Tibial artery (tissue), 4 donors: ENCODE measurements at places on chromosomes 1 and 21.

- DNase-seq = no peak
Observed at GRCh38 chr1:183693521-183693920, 40.4 kb upstream of the APOBEC4 start.

DNA sequence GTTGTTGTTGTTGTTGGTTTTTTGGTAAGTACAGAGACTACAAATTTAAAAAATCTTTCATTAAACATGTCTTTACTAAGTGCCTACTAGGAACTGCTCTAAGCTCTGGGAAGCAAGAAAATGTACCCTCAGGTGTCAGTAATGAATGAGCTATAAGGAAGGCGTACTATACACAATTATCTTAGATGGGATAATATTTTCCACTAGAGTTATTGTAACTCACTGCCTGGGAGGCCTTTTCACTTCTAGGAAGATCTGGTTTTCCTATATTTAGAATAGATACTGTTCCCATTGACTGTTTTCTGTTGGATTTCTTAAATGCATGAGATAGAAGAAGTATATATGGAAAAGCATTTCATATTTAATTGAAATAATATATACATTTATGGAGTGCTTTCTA, 19.6 kb downstream of the CLIC4 start:
- DNase-seq = no peak

DNA sequence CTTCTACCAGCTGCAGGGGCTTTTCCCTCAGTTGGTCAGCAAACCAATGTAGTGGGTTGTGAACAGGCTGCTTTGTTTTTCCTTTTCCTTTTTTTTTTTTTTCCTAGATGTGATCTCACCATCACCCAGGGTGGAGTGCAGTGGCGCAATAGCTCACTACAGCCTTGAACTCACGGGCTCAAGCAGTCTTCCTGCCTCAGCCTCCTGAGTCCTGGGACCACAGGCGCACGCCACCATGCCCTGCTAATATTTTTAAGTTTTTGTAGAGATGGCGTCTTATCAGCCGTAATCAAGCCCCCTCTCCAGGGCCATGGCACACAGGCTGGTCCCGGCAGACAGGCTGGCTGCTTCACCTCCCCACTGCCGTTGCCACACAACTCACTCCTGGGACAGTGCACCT, 3.4 kb upstream of the TRIM11 start:
- DNase-seq = peak; percentile 45

GRCh38 chr21:42466700-42467099, 29.3 kb downstream of the RSPH1 start:
- DNase-seq = no peak

GRCh38 chr1:244636488-244637259, 16.3 kb upstream of the DESI2 start:
- DNase-seq = no peak

- no peak for DNase-seq
Observed at GRCh38 chr1:76281306-76281705, 206.8 kb downstream of the ST6GALNAC3 start.

DNA sequence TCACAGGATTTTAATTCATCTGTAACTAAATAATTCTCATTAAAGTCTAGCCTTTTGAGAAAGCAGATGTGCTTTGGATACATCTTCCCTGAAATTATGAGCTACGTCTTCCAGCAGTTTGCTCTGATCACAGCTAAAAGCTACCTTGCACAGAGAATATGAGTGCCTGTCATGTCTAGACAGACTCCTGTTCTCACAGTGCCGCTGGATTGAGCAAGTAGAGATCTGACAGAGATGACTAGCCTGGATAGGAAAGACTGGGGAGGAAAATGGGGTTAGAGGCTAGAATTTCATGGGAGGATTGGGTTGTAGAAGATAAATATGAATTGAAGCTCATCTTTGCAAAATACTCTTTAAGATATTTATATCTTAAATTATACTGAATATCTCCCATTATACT, 24.1 kb downstream of the CEPT1 start:
- DNase-seq = no peak

- DNase-seq = no peak
Observed at GRCh38 chr1:30735668-30736498, 12.5 kb upstream of the MATN1 start.

- DNase-seq = no peak
Observed at GRCh38 chr1:216582151-216582550, 141.1 kb downstream of the ESRRG start.

DNA sequence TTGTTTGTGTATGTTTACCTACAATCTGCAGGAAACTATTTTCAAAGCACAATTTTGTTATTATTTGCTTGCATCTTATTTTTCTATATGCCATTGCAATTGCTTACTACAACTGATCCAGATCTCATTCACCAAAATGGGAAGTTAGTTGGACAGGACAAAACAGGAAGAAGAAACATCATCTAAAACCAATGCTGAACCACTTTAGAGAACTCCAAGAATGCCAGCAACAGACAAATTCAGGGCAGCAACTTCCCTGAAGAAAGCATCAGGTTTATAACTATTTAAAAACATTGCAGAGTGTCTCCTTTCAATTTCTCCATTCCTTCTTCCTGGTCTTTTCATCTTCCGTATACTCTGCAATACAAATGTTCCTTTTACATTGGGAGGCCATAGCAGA, 82.4 kb upstream of the SMYD2 start:
- no peak for DNase-seq

DNA sequence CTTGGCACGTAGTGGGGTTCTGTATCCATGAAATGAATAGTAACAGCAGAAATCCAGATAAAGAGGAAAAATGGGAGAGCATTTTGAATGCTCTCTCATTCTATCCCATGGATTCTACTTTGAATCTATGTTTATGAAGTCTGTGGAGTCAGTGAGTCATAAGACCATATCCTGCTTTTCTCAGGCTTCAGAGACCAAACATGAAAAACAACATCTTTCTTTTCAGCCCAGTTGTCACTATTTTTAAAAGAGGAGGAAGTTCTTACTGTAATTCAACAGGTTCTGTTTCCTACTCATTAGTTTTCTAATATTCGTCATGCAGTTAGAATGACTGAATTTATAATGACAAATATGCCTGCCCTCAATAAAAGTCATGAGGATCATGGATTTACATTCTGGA, 39.4 kb upstream of the CD55 start:
- no peak for DNase-seq

DNA sequence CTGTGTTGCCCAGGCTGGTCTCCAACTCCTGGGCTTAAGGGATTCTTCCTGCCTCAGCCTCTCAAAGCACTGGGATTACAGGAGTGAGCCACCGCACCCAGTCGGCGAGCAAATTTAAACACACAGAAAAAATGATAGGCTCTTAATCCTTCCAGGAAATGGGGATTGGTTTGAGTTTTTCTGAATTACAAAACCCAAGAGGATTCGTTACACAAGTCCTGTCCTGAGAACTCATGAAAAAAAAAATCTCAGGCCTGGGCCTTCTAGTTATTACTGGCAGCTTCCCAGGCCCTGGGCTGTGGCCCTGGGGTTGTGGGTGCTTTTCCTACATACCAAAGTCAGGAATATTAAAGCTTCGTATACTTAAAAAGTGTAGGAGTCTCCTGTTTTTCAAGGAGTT, 6.3 kb upstream of the IFNGR2 start:
- DNase-seq = no peak

- DNase-seq = no peak
Observed at GRCh38 chr1:174982971-174983689, 16.6 kb upstream of the CACYBP start.

DNA sequence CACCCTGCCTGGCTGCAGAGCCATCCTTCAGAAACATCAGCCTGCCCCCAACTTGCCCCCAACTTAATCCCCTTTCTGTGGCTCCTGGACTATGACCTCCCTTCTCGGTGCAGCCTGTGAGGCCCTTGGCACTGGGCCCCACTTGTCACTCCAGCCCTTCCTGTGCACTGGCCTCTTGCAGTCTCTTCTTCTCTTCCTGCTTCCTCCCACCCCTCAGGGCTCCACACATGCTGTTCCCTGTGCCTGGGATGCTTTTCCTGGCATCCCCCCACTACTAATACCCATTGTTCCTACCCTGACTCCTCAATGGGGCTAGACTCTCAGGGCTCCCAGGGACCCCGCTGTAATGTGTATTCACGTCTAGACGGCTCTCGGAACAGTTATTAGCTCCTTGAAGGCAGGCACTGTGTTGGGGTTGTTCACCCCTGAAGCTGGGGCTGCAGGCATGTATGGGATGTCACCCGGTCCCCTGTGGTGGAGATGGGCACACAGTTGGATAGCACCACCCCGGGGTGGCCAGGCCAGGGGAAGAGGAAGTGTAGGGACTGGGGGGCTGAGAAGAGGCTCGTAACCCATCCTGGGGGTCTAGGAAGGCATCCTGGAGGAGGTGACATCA, 4.5 kb downstream of the LDLRAD1 start:
- DNase-seq = no peak

GRCh38 chr1:43315963-43316737, 15.4 kb downstream of the TIE1 start:
- DNase-seq = peak; percentile 35

DNA sequence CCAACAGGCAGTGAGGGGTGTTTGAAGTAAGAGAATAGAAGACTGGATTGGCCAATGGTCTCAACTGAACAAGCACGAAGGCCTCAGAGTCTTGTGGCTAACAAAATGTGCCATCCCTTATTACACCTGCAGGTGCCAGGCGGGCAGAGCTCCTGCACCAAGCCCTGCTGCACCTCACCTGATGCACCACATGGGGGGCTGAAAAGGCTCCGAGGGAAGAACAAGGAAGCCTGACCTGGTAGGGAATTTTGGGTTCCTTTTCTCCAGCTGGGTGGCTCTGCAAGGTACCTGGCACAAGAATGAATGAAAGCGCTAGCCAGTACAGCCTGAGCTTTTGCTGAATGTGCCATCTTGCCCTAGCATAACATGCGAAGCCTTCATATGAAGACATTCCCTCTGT, 9.7 kb downstream of the HSD3B1 start:
- DNase-seq = no peak
